ENCODE measurements at places on chromosomes 13 and 19. TPM values are rescaled to one million over a fixed set of nuclear protein-coding genes. Genes with fewer than 3 reads are reported as not detected.
A peak's percentile ranks its signal among the peaks of the same experiment; 100 is the strongest.

GRCh38 chr19:33514885-33515551 is 6.6 kb downstream of the PEPD start:
- DNase-seq = no peak

- no peak for DNase-seq
Measured at GRCh38 chr19:9967326-9967725, 31.0 kb upstream of the OLFM2 start.

GRCh38 chr19:31301306-31301980 is 47.8 kb downstream of the TSHZ3 start:
- no peak for DNase-seq

DNA sequence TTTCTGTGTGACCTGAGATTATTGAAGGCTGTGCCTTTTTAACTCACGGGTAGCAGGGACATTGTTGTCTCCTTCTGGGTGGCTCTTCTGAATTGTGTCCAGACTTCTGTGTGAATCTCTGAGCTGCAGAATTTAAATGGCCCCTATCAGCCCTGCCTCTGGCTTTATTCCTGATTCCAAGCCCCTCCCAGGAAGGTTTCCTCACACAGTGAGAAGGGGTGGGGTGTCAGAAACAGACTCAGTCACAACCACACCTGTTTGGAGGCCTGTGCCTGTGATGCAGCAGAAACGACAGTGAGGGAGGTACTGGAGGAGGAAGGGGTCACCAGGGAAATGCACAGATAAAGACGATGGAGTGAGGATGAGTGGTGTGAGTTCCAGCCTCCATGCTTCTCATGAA is at the start of gene CLC:
Gene CLC (minus strand): TSS at position 139 of the 400 bp plus-strand sequence. CDS start 77 bp downstream, at position 62.
- no peak for DNase-seq

DNA sequence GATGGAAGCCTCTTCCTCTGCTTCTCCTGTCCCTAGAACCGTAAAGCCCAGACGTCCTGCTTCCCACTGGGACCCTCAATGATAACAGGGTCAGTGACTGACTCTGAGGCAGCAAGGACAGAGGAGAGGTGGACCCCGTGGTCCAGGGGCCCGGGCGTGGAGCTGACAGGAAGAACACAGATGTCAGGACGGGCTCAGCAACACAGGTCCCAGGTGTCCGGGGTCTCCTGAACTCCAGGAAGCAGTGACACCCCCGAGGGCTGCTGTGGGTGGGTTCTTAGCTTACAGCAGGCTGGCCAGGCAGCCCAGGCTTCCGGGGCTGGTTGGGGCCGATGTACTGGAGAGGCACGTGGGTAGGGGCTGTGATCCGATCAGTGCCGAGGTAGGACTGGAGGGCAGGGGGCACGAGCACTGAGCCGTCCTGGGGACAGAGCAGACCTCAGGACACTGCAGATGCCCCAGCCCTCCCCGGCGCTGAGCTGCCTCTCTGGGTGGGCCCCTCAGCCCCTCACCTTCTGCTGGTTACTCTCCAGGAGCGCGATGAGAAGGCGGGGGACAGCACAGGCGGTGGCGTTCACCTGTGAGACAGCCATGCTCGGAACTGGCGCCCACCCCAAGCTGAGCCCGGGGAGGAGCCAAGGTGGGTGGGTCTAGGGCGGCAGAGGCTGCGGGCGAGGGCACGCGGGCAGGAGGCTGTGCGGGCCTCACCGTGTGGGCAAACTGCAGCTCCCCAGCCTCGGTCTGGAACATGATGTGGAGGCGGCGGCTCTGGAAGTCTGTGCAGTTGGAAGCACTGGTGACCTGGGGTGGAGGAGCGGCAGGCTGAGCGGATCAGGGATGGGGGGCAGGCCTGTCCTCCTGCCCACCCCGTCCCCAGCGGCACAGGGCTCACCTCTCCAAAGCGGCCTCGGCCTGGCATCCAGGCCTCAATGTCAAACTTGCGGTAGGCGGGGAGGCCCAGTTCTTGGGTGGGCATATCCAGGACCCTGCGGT is 3.6 kb upstream of the CCER2 start:
- DNase-seq = no peak

DNA sequence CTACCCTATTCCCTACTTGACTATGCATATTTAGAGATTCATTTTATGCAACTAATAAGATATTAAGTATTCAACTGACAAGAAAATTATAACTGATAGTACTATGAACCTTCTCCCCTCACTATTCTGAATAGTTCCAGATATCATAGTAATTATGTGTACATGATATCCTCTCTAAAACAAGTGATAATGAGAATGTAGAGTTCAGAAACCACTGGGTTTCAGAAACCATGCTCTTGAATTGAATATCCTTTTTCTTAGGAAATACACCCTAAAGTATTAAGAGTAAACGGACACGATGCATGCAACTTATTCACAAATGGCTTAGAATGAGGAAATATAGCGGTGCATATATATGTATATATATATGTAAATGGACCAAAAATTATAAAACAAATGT is 160.9 kb downstream of the TBC1D4 start:
- no peak for DNase-seq

DNA sequence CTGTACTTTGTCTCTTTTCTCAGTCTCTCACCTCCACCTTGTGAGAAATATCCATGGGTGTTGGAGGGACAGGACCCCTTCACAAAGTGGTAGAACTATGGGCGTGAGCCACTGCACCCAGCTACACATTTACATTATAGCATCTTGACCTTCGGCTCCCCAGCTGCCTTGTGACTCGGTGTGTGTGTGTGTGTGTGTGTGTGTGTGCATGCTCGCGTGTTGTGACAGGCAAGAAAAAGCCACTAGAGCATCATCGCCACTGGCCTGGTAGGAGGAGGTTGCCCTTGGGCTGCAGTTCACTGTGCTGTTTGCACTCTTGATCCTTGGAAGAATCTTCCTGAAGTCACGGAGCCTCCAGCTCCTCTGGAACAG is 13.7 kb upstream of the ZNF888 start:
- no peak for DNase-seq

- no peak for DNase-seq
Measured at GRCh38 chr13:80262051-80262695, 78.8 kb downstream of the SPRY2 start.

GRCh38 chr13:44660050-44660449 is 83.9 kb upstream of the TSC22D1 start:
- peak; percentile 5 for DNase-seq

- DNase-seq = no peak
Measured at GRCh38 chr13:28401303-28402056, 93.4 kb downstream of the FLT1 start.

DNA sequence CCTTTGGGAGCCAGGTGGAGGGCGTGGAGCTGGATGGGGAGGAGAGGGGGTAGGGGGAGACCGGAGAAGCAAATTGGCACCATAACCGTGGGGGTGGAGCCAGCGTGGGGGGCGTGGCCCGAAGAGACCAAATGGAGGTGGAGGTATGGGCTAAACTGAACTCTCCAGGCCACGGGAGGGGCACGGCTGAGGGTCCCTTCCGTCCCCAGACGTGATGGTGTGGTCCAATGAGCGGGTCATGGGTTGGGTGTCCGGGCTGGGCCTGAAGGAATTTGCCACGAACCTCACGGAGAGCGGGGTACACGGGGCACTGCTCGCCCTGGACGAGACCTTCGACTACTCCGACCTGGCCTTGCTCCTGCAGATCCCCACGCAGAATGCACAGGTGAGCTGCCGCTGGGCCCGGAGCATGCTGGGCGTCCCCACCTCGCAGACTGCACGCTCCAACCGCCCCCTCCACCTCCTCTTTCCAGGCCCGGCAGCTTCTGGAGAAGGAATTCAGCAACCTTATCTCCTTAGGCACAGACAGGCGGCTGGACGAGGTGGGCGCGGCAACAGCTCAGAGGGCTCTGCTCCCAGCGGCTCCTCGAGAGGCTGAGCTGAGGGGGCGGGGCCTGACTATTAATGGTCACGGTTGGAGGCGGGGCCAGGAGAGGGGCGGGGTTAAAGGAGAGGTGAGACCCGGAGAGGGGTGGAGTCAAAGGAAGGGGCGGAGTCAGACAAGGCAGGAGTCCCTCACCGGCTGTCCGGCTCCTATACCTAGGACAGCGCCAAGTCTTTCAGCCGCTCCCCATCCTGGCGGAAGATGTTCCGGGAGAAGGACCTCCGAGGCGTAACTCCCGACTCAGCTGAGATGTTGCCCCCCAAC is 6.2 kb downstream of the HRC start:
- DNase-seq = peak; percentile 82

GRCh38 chr19:1624458-1624857 is 19.2 kb upstream of the UQCR11 start:
- no peak for DNase-seq

- no peak for DNase-seq
Measured at GRCh38 chr13:36029166-36029565, 102.0 kb downstream of the DCLK1 start.

DNA sequence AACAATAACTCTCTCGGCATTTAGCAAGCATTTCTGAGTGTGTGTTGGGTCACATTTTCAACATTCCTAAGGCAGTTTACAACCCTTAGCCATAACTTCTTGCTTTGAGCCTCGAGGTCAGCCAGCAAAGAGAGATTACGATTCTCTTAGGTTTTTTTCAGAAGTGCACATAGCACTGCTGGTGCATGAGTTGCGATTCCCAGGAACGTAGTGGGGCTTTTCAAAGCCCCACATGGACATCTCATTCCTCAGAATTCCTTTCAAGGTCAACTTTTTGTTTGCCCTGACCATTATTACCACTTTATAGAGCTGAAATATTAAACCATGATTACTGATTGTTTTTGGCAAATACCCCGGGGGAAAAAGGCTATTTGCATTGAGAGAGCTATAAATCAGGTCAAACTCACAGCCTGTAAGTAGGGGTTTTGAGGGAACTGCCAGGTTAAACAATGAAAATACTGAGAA is 705.3 kb downstream of the GPC5 start:
- no peak for DNase-seq

DNA sequence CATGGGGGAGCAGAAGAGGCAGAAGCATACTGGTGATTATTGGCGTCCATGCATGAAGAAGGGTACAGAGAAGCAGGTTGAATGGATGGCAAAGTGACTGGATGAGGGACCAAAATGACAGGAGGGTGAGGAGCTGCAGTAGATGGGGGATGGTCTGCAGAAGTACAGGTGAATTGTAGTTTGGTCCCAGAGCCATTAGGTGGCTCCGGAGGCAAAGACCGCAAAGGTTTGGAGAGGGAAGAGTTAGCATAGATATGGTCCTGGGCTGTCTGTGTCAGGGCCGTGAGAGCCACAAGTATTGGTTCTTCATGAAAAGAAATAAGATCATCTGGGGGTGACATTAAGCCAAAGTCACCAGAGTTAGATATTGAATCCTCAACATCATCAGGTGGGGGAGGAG is 59.0 kb upstream of the ZNF726 start:
- DNase-seq = no peak

- DNase-seq = peak; percentile 88
Measured at GRCh38 chr19:752652-753517, 2.0 kb downstream of the MISP start.

DNA sequence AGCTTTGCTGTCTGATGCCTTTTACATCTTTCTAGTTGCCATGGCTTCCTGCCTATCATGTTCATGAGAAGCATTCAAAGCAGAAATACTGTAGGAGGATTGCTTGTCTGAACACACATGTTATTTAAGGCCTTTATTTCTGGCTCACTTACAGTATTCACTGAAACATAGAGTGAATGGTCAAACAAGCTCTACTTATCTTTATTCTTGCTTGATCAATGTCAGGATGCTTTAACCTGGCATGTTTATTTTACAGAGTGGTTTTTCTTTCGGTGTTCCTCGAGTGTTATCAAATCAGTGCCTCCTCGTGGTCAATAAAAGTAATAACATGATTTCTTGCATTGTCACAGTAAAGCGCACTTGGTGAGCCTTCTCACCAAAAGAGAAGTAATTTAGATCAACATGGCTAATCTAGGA is 73.5 kb upstream of the PCDH17 start:
- no peak for DNase-seq

Gene KLK11
- 3.7 TPM for total RNA-seq

Gene CNFN
- 6.7 TPM for total RNA-seq

Gene ACP7
- total RNA-seq = 0.92 TPM

Gene PTGER1
- not detected for total RNA-seq

Gene FXYD3
- 312 TPM for total RNA-seq
